ENCODE measurements at places on chromosomes 4 and X.
A peak's percentile ranks its signal among the peaks of the same experiment; 100 is the strongest.

GRCh38 chrX:69152417-69152841 is 12.8 kb downstream of the PJA1 start:
- no peak overlapping the region for H3K27ac ChIP-seq
- no peak for DNase-seq
- H3K27me3 ChIP-seq = no peaks in the 10 kb centered on the region
- no peak overlapping the region for H3K4me3 ChIP-seq
- no peaks in the 10 kb centered on the region for H3K36me3 ChIP-seq

DNA sequence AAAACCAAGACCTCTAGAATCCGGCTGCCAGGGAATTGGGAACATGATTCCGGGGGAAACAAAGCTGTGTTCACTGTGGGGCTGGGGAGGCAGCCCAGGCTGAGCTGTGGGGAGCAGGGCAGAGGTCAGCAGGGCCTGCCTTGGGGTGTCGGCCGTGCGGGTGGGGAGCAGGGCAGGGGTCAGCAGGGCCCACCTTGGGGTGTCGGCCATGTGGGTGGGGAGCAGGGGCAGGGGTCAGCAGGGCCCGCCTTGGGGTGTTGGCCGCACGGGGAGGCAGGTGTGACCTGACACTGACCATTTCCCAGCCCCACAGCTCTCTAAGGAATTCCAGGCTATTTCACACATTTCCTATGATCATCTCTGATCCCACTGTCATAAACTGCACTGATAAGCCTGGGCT is 45.6 kb upstream of the CPLX1 start:
- H3K4me1 ChIP-seq = no peaks in the 10 kb centered on the region
- DNase-seq = no peak

GRCh38 chr4:184968366-184968765 is 49.9 kb upstream of the HELT start:
- H3K4me1 ChIP-seq = no peaks in the 10 kb centered on the region
- no peak overlapping the region for H3K27ac ChIP-seq
- no peak overlapping the region for H3K4me3 ChIP-seq
- DNase-seq = no peak
- H3K27me3 ChIP-seq = no peaks in the 10 kb centered on the region

DNA sequence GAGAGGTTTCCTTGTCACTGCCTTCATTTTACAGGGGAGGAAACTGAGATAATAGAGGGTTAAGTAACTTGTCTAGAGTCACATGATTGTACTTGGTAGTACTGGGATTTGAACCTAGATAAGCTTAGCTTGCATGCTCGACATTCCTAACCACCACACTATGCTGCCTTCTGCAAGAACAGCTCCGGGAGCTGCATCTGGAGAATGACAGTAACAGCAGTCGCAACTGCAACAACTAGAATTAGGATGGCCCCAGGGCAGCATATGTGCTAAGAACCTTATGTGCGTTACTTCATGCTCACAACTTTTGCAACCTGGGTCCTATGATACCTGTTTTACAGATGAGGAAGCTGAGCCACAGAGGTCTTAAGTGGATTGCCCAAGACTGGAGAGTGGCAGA is 89.5 kb upstream of the LCORL start:
- no peak overlapping the region for H3K4me3 ChIP-seq
- H3K36me3 ChIP-seq = no peaks in the 10 kb centered on the region
- H3K27me3 ChIP-seq = no peaks in the 10 kb centered on the region
- DNase-seq = peak; percentile 17
- H3K4me1 ChIP-seq = peaks cover 54% of the 10 kb centered on the region

- no peak overlapping the region for H3K27ac ChIP-seq
- H3K27me3 ChIP-seq = no peaks in the 10 kb centered on the region
- no peaks in the 10 kb centered on the region for H3K36me3 ChIP-seq
- H3K4me3 ChIP-seq = no peak overlapping the region
- H3K4me1 ChIP-seq = no peaks in the 10 kb centered on the region
- no peak for DNase-seq
Measured at GRCh38 chrX:155313766-155314165, 20.6 kb downstream of the CLIC2 start.

DNA sequence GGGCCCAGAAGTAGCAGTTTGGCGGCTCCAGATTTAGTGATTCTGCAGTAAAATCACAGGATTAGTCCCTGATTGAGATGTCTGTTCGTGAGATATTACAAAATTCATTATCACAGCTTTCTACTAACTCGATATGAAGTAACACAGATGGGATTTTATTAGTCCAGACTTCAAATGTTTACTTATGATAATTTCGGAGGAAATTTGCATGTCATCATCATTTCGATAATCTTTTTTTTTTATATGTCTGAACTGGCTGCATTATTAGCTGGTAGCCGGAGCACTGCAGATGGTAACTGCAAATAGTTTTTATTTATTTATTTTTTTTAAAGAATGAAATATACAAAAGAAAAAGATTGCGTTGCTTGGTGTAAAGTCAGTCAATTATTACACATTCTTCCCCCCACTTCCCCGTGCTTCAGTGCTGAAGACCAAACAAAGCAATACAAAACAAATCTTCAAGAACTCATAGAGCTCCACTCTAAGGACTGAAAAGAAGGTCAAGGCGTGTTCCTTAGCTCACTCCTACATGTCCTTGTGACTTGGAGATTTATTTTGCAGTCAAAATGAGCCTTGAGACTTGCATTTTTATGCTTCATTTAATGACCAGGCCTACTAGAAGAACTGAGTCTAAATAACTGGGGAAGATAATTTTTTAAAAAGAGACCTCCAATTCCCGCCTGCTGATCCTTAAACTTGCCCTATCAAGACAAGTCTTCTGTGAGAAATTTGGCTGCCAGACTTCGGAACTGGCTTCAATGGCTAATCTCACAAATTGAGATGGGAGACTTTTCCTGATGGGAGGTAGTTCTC is 11.7 kb upstream of the PITX2 start:
- no peaks in the 10 kb centered on the region for H3K36me3 ChIP-seq
- H3K27me3 ChIP-seq = peaks cover 92% of the 10 kb centered on the region

DNA sequence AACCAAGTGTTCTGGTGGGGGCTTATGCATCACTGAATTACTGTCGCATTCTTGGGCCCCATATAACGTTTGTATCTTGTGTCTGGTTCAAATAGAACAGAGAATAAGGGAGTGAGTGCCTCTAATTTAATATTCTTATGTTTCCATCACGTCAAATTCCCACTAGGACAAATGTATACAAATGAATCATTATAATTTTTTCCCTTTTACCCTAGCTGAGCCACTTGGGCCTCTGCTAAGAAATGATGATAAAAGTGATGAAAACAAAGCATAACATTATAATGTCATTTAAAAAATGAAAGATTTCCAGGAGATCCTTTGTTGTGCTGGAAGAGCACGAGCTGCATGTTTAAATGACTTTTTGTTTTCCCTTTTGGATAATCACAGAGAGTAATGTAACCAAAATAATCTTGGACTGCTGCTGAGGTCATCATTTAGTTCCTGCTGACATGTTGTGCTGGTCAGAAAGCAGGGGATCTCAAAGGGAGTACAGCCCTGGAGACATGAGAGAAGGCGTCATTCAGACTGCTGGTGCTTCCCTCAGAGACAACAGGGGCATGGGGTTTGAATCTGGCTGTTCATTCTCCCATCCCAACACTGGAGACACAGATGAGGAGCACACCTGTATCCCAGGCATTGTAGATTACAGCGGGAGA is 105.1 kb upstream of the SCOC start:
- H3K4me1 ChIP-seq = peaks cover 10% of the 10 kb centered on the region
- no peak overlapping the region for H3K4me3 ChIP-seq
- H3K27ac ChIP-seq = peak overlapping the region; percentile 48
- H3K27me3 ChIP-seq = no peaks in the 10 kb centered on the region
- no peak for DNase-seq
- no peaks in the 10 kb centered on the region for H3K36me3 ChIP-seq

- no peak overlapping the region for H3K4me3 ChIP-seq
- no peak for DNase-seq
Measured at GRCh38 chrX:120742946-120743665, 113.3 kb upstream of the C1GALT1C1 start.

GRCh38 chr4:67152976-67153375 is 392.3 kb downstream of the CENPC start:
- no peak overlapping the region for H3K4me3 ChIP-seq
- no peaks in the 10 kb centered on the region for H3K27me3 ChIP-seq
- no peaks in the 10 kb centered on the region for H3K4me1 ChIP-seq
- DNase-seq = no peak
- H3K27ac ChIP-seq = no peak overlapping the region

DNA sequence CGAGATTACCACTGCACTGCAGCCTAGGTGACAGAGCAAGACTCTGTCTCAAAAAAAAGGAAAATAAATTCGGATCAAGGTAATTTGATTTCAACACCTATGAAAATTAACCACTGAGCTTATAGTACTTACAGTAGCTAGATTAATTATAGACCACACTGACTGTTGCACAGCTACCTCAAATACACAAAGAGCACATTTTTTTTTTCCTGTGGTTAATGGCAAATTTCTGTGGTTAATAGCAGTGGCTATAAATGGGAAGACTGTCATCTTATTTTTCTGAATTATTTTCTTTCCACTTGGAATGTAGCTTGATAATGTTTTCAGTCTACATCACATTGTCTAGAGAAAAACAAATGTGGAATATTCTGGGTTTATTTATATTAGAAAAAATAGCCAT is 1661.6 kb upstream of the PCDH7 start:
- no peak overlapping the region for H3K4me3 ChIP-seq
- no peak overlapping the region for H3K27ac ChIP-seq
- DNase-seq = no peak
- H3K4me1 ChIP-seq = no peaks in the 10 kb centered on the region
- H3K36me3 ChIP-seq = no peaks in the 10 kb centered on the region

- no peaks in the 10 kb centered on the region for H3K27me3 ChIP-seq
- H3K27ac ChIP-seq = no peak overlapping the region
- H3K4me1 ChIP-seq = peaks cover 29% of the 10 kb centered on the region
- DNase-seq = peak; percentile 13
- peaks cover 4% of the 10 kb centered on the region for H3K36me3 ChIP-seq
Measured at GRCh38 chr4:52718123-52718522, 33.1 kb downstream of the ERVMER34-1 start.

DNA sequence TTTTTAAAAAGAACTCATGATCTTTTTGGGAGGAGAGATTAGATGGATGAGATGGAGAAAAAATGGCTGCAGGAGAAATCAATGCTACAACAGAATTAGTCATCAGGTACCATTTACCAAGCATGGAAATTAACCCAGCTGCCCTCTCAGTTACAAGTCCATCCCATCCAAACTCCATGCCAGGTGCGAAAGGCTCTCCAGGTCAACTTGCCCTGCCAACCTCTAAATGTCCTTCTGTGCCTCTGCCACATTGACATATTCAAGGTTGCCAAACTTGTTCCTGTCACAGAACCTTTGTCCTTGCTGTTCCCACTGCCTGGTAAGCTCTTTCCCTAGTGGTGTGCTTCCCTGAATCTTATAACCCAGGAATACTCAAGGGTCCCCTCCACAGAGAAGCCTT is 7.2 kb downstream of the SPATA18 start:
- H3K4me1 ChIP-seq = peaks cover 10% of the 10 kb centered on the region
- H3K4me3 ChIP-seq = no peak overlapping the region
- H3K36me3 ChIP-seq = no peaks in the 10 kb centered on the region
- no peak for DNase-seq

DNA sequence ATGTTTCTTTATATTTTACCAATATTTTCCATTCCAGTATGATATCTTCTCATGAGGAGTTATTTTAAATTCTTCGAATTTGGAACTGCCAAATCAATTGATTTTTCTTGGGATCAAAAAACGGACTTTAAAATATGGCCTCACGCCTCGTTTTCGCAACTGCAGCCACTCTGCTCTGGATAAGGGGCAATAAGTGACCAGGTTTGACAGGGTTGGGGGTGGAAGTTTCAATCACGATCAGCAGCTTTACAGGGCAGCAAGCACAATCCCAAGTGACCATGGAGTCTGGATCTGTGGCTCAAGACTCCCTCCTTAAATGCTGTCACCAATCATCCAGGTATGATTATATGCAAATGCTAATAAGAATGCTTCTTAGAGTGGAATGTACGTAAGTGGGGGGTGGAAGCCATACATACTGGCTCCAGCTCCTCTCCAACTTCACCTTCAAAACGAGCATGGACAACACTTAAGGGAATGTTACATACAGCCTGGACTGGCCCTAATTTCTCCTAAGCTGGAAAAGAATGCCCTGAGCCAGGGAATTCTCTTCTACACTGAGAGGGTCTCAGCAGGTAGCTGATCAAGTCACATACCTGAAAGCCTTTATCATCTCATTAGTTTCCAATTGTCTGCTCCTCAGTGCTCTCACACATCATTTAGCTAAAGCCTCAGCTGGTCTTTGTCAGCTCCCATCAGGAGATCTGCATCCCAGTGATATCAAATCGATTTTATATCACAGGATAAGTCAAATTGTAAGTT is 176.9 kb upstream of the DCAF8L1 start:
- H3K4me3 ChIP-seq = no peak overlapping the region
- no peaks in the 10 kb centered on the region for H3K36me3 ChIP-seq
- DNase-seq = no peak

GRCh38 chrX:110836451-110836850 is 40.8 kb upstream of the CHRDL1 start:
- no peaks in the 10 kb centered on the region for H3K36me3 ChIP-seq
- no peaks in the 10 kb centered on the region for H3K27me3 ChIP-seq
- no peak for DNase-seq
- H3K4me3 ChIP-seq = no peak overlapping the region
- H3K27ac ChIP-seq = no peak overlapping the region

- no peaks in the 10 kb centered on the region for H3K27me3 ChIP-seq
- peak; percentile 16 for DNase-seq
- no peak overlapping the region for H3K4me3 ChIP-seq
- no peak overlapping the region for H3K27ac ChIP-seq
- peaks cover 15% of the 10 kb centered on the region for H3K4me1 ChIP-seq
Measured at GRCh38 chrX:69016293-69016941, 148.8 kb downstream of the PJA1 start.

DNA sequence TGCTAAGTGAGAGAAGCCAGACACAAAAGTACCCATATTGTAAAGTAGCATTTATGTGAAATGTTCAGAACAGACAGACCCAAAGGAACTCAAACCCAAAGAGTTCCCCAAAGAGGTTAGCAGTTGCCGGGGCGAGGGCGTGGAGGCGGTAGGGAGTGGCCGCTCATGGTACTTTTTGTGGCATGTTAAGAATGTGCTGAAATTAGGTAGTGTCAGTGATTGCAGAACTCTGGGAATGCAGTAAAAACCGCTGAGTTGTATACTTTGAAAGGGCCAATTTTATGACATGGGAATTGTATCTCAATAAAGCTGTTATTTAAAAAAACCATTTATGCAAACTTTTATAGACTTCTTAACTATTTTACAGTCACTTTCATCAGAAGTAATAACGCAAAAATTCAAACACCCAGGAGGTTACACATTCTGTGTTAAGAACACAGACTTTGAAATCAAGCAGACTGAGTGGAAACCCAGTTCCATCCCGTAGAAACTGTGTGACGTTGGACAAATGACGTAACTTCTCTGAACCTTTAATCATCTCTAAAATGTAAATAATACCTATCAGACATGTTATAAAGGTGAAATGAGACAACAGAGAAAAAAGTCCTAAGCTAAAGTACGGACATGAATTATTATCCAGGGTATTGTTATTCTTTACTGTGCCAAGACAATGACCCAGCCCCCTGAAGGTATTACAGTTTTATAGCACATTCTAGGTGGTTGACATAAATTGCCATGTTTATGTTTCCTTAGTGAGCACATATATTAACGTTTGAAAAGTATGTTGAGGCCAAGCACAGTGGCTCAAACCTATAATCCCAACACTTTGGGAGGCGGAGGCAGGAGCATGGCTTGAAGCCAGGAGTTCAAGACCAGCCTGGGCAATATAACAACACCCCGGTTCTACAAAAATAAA is 19.7 kb downstream of the ZFP42 start:
- no peak for DNase-seq
- no peak overlapping the region for H3K4me3 ChIP-seq
- no peaks in the 10 kb centered on the region for H3K4me1 ChIP-seq
- no peaks in the 10 kb centered on the region for H3K36me3 ChIP-seq
- H3K27ac ChIP-seq = no peak overlapping the region
- H3K27me3 ChIP-seq = no peaks in the 10 kb centered on the region

Data from endothelial cell of umbilical vein (primary cell).